Activated CD4-positive, alpha-beta T cell treated with anti-CD3 and anti-CD28 coated beads for 24 hours (primary cell): ENCODE measurements at places on chromosomes 12 and 14.

GRCh38 chr14:90532826-90533525, 136.1 kb downstream of the CALM1 start:
- no peak for DNase-seq

DNA sequence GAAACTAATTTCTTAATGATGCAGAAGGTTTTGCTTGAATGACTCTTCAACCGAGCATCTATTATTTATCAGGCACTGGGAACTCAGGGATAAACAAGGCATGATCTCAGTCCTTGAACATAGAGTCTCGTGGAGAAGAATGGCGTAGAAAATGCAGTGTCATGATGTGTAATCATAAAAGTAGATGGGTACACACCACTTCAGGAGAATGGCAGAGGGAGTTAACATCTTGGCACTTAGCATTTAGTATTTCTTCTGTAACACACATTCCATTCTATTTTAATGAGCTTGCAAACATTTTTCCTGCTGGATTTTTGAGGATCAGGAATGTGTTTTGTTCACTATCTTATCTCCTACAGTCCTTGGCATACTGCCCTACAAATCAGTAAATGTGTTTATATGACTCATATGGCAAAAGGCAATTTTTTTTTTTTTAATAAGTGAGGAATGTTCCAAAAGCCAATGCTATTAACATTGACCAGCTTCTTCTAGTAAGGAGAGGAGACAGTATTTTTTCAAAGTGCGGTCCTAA, 3.8 kb downstream of the TXNRD1 start:
- no peak for DNase-seq

- DNase-seq: no peak
These were observed 119.2 kb upstream of the DAAM1 start for GRCh38 chr14:59069163-59069854.

DNA sequence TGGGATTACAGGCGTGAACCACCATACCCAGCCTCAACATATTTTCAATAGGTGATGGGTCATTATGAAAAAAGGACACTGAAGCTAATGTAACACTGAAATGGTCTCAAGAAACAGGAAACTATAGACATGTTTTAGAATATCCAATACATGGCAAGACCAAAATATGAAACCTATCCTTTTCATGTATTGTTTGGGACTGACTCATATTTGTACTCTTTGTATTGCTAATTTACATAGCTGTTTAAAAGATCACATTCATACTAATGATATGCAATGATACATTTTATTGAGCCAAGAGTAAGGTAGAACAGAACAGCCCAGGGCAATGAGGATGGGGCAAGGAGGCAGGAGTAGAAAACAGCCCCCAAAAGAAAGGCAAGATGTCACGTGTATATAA, 32.6 kb downstream of the RESF1 start:
- no peak for DNase-seq

DNA sequence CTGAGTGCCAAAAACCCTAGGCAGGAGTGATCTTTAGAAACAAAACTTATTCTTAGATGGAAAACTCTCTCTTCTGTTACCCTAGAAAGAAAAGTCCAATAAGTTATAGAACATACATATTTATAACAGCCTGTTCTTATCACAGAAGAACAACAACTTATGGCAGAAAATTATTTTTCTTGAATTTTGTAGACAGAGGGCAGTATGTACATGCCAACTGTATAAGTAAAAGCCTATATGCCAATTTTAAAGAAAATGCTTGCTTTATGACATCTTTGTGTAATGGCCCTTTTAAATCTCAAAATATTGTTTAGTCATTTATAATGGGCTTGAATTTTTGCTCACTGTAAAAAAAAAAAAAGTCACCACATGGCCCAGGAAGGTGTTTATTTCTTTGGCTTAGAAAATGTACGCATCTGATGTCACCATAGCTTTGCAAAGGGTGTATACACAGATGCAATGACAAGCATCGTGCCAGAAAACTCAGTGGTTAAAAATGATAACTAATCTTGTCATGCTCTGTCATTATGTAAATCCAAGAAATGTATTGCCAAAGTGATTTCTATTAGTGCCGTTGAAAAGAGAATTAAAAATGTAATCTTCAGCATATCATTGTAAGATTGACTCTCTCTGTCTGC, 38.3 kb upstream of the GRIP1 start:
- DNase-seq: no peak

- no peak for DNase-seq
These were observed 31.2 kb downstream of the DACT1 start for GRCh38 chr14:58668848-58669480.

- peak; percentile 48 for DNase-seq
These were observed at the start of gene ITGA7 for GRCh38 chr12:55707841-55708694. Gene ITGA7, minus strand, starts transcription at chr12:55707904. Its CDS starts 222 bp downstream, at chr12:55707682.

GRCh38 chr12:124737772-124738635, 125.7 kb downstream of the SCARB1 start:
- DNase-seq: no peak

GRCh38 chr12:26700430-26700829, 132.6 kb downstream of the ITPR2 start:
- no peak for DNase-seq

- peak; percentile 56 for DNase-seq
These were observed 32.2 kb upstream of the GNG2 start for GRCh38 chr14:51828017-51828797.

GRCh38 chr12:32567296-32567674, 111.8 kb upstream of the DNM1L start:
- no peak for DNase-seq

DNA sequence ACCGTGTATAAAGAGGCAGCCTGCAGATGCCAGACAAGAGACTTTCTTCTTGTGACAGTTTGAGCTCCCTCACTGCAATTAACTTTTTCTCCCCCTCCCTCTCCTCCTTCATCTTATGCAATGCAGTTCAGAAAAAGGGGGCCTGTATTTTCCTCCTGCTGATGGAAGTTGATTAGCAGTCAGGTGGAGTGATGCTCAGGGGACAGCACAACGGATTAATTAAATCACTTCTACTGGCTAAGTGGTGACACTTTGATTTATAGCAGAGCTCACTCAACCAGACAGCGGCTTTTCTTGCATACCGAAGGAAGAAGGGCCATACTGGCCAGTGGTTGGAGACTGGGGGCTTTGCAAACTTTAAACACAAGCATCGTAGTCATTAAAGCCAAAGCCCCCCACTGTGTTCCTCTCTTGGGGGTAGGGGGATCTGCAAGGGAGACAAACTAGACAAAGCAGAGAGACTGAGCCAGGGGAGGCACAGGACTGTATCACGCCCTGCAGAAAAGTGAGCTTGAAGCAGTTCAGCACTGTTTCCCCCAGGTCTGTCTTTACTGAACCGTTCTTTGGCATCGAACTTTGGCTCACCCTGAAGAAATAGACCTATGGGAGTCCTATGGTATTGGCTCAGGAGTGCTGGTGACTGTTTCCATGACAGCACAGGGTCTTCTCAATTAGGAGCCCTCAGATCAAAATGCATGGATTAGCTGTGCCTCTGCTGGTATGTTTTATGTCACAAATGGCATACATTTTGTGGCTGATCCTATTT, 47.7 kb downstream of the SPRING1 start:
- no peak for DNase-seq

DNA sequence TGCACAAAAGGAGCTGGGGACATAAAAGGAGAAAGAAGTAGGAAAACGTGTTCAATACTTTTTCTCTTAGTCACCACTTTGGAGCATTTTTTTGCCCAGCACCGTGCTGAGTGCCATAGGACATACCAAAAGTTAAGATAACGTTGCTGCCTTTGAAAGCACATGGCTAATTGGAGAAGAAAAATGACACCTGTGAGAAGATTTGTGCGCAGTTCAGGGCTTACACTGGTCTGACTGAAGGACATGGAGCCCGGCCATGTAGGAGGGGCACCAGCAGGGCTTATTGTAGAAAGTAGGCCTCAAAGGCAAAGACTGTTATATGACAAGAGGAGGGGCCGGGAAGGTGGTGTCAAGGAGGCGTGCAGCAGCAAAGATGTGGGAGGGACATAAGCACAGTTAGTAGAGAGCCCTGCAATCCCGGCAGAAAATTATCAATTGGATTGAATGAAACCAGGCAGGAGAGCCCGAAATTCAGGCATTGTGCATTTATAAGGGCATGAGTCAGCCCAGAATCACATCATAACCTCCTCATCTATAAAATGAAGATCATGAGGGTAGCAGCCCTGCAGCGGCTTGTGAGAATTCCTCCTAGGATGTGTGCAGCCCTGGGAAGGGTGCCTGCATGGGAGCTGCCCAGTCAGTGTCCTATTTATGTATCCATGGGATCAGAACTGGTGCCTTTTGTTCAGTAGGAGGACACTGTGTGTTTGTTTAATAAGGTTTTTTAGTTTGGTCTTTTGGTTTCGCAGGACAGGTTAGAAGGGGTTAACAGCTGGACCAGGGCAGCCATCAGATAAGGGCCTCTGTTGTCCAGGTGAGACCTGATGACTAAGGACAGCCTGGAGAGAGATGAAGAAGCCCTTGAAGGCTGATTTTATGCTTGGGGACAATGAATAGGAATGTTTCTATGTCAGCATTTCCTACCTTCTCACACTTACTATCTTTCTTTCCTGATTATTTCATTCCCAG, 122.4 kb downstream of the GPR135 start:
- DNase-seq: no peak

DNA sequence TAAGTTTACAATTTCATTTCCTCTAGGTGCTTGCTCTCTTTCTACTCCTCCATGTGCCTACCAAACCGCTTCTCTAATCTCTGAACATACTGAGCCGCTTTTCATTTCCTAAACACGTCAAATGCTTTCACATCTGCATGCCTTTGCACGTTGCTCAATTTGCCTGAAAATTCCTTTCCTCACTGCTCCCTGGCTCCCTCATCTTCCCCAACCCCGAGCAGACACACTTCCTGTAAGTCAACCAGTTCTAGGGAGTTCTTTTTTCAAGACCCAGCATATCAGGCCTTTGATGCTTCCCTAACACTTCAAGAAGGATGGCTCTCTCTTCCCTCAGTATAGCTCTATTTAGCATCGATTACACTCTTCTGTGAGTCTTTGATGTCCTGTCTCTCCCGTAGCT, 50.3 kb downstream of the LMO3 start:
- no peak for DNase-seq

DNA sequence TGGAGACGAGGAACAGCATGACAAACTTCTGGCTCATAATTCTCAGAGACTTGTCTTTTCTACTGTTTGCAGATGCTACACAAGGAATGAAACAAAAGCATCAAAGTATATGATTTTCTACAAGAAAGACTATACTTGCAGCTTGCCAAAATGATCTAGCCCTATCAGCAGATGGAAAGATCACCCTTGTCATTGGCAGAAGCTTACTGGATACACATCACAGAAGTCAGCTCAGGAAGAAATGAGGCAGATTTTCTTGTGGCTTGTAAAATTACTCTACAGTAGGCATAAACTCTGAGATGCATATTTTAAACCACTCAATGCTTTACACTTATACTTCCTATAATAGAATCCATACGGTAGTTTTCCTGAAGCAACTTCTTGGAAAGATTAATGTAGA, 20.6 kb downstream of the E2F7 start:
- no peak for DNase-seq

DNA sequence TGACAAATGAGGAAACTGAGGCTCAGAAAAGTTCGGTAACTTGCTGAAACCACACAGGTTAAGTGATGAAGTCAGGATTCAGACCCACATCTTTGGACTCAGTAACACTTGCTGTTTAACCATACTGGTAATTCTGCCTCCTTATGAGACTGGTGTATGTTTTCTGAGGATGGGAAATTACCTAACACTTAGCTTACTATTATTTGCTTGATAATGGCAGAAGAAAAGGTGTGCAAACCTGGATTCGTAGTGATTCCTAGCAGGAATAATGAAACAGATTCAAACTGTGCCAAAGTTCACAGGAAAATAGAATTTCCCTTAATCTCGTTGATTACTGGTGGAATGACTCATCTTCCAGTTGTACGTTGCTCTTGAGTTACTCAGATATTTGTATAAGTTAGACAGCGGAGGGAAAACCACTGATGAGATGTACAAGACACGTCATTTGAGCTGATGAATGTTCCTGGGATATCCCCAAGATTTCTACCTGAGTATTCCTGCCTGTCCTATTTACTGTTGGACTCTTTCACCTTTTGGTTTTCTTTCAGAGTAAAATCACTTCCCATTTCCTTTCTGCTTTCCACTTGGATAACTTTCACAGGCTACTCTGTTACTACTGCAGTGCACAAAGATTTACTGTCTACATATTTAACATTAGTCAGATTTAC, 37.5 kb downstream of the PRORP start:
- DNase-seq: no peak

- DNase-seq: no peak
These were observed 667.3 kb downstream of the SLC16A7 start for GRCh38 chr12:60263161-60263560.

GRCh38 chr14:103527408-103528145, 1.4 kb upstream of the TRMT61A start:
- DNase-seq: no peak

DNA sequence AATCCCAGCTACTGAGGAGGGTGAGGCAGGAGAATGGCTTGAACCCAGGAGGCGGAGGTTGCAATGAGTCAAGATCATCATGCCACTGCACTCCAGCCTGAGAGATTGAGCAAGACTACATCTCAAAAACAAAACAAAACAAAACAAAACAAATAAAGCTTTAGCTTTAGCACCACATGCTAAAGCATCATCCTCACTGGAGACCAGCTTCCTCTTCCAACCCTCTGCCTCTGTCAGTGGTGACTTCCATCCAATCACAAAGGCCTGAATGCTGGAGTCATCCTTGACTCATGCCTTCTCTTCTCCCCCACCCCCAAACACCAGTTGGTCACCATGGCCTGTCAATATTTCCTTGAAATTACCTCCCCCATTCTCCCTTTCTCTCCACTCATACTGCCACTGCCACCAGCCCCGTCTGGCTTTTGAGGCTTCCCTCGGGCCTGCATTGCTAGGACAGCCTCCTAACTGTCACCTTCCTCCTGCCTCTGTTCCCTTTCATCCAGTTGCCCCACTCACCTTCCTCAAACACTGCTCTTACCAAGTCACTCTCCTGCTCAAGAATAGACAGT, 1.4 kb downstream of the ZNF385A start:
- no peak for DNase-seq

DNA sequence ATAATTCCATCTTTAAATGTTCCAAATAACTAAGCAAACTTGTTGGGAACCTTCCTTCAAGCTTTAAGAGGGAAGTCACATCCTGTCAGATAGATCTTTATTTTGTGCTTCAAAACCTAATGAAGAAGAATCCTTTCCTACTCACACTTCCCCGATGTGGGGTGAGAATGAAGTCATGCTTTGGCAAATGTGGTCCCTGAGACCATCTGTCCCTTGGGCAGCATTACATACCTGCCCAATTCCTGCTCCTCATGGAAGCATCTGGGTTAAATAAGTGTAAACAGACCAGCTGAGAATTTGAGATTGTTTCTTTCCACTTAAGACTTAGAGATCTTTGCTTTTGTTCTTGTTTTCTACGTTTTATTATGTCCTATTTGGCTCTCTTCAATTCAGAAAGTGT, 606.0 kb upstream of the TMEM132C start:
- no peak for DNase-seq

DNA sequence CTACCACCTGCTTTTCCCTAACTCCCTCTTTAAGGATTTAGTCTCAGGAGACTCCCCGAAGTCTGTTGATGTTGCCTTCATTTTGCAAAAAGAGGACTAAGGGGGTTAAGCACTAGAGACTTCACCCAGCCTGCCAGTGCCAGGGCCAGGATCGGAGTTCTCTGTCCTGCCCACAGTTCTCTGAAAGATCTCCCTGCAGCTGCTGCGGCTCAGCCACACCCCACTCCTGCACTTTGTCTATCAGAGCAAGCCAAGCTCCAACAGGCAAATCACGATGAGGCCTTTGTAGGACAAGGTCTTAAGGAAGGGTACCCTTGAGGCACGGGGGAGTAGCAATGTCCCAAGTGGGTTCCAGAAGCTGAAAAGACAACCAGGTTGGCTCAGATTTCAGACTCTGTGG, 148.8 kb upstream of the EGLN3 start:
- DNase-seq: no peak

GRCh38 chr12:67391034-67391433, 121.9 kb downstream of the CAND1 start:
- no peak for DNase-seq
